NCI-H345 (cell line): ENCODE measurements at places on chromosomes 12 and 14.
A peak's percentile ranks its signal among the peaks of the same experiment; 100 is the strongest.

DNA sequence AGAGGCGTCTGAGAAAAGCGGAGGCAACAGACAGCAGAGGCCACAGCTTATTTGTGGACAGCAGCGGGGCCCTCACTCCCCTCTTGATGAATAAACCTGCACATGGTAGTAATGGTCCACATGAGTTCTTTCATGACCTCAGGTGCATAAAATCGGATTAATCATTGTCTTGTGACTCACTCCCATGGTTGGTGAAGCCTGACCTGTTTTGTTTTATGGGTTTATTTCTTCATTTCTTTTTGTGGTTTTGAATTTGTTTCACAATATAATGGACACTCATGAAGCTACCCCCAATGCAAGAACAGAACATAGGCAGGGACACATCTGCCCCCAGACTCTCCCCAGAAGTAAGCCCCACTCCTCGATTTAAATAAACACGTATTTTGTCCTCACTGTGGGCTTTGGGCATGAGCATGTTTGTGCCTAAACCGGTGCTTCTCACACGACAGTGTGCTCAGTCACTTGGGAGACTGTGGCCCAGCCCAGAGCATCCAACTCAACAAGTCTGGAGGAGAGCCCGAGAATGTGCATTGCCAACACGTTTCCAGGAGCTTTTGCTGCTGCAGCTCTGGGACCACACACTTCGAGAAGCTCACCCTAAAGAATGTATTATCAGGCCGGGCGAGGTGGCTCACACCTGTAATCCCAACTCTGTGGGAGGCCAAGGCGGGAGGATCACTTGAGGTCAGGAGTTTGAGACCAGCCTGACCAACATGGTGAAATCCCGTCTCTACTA is 116.1 kb downstream of the SCARB1 start:
- no peak for DNase-seq

GRCh38 chr12:95548056-95548538 is 3.2 kb downstream of the USP44 start:
- DNase-seq = peak; percentile 36

- no peak for DNase-seq
These were observed 5.5 kb upstream of the GAS2L3 start for GRCh38 chr12:100567945-100568344.

- no peak for DNase-seq
These were observed 5.1 kb upstream of the VCPKMT start for GRCh38 chr14:50121486-50121885.

DNA sequence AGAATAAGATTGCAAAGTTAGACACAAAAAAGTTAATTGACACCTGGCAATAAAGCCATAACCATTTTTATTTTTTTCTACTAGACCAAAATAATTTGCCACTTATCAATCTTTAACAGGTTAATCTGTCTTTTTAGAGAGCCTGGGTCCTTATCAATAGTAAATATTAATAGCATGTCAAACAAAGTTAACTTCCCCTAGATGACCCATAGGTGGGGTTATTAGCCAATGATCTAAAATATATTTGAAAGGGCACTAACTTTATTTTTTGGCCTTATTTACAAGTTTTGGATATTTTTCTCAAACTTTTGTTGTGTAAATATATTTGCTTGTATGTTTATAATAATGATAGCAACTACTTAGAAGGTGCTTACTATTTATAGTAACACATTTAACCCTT is 3.9 kb downstream of the ANKRD33 start:
- no peak for DNase-seq

DNA sequence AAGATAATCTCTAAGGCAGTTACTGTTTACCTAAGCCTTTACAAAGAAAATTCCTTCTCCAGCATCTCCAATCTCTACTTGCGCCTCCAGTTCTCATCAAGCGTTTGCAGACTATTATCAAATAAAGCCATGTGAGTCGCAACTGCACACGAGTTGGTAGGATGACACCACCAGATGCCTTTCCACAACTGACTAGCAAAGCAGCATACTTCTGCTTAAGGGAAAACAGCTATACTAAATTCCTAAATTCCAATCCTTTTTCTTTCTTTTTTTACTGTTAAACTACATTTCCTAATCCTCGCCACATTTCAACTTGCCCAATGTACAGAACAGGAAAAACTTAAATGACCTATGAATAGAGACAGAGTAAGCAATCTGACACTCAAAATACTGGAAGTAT is 166.7 kb downstream of the ITPR2 start:
- DNase-seq = no peak

DNA sequence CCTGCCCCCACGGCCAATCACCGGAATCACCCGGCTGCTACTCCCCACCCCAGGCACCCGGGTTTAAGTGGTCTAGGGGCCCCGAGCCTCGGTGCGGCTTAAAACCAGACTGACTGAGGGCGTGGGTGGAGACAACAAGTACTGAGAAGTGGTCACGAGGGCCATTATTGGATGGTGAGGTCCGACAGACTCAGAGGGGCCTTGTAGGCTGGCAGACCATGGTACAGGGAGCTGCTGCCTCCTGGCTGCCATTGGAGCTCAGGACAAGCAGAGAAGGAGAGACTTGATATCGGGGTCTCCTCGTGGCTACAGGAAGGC is 54.1 kb downstream of the FBRSL1 start:
- DNase-seq = no peak

DNA sequence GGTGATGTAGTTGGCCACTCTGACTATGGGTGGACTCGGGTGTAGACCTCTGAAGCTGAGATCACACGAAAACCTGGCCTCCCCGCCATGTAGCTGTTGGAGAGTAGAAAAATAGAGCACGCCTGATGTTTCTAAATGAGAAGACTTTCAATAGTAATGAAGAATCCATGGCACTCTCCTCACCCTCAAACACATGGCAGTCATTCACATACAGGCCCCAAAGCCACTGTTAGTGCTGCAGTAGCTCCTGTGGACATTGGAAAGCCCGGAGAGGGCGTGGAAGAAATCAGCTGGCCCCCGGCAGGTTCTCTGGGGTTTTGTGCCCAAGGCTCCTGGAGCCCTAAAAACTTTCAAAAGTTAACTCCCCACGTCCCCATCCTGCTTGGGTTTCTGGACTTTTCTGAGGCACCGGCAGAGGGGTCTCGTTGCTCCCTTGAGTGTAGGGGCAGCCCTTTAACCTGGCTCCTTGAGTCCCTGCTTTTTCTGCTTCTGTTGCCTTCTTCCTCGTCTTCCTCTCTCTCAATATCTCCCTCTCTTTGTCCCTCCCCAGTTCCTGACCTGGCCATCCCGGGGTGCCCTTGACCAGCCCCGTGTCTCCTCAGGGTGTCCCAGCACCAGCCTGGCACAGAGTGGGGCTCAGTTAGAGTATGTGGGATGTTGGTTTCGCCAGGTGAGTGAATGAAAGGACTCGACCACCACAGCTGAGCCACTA is 8.3 kb downstream of the MEG3 start:
- DNase-seq = no peak

- DNase-seq = peak; percentile 73
These were observed 104.9 kb downstream of the ZC3H14 start for GRCh38 chr14:88667555-88668273.

- DNase-seq = no peak
These were observed 802.7 kb downstream of the SLC16A7 start for GRCh38 chr12:60398547-60398946.

DNA sequence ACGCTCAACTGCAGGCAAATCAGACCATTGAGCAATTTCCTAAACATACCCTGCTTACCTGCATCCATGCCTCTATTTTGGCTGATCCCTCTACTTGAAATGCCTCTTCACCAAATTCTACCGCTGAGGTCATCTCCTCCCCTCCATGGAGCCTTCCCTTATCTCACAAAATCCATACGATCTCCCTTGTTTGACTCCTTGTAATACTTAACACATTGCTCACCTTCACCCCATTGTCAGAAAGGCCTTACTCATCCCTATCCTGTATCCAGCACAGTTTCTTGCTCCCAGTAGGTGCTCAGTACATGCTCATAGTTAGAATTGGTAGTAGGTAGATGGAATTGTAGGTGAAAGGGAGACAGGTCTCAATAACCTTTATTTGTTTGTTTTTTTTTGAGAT is 5.4 kb downstream of the DDN start:
- DNase-seq = no peak

DNA sequence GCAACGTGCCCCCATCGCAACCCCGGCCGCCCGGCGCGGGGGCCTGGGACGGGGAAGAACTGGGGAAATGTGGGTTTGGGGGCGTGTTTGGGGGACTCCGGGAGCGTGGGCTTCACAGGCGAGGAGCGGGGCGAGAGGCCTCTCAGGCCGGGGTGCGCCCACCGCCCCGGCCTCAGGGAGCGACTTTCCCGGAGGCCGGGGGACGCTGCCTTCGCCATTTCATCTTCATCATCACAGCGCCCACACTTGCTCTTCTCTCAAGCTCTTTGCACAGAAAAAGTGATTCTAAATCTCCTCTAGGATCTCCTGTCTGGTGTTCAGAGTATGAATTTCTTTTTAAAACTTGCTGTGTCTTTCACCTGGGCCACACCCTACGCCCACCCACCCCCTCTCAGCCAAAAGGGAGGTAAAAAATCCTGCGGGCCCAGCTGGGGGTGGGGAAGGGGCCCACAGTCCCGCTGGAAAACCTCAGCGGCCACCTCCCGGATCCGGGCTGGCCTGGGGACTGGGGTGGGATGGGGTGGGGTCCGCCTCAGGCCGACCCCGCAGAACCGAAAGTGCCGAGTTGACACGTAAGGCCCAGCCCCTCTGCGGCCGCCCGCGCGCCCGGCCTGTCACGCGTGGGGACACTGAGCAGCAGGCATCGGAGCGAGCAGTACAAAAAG is 7.4 kb downstream of the CDKN1B start:
- peak; percentile 45 for DNase-seq

DNA sequence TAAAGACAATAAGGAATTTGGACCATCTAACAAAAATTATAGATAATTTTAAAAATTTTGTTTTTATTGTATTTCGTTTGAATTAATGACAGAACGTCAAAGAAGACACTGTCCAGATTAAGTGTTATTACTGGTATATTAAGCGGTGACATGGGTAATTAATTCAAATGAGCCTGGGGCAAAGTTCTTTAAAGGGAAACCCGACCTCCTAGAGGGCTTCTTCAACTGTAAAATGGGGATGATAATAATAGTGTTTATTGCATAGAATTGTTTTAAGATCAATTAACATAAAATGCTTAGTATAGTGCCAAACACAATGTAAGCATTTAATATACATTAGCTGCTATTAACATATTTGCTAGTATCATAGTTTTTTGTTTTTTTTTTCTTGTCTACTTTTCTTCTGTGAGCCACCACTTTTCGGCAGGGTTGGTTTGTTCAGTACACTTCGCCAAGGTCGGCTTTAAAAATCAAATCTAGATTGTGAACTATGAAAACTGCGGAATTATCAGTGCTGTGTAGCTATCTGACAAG is 514 bp upstream of the LARP4 start:
- no peak for DNase-seq

- DNase-seq = no peak
These were observed 252.9 kb downstream of the PRKD1 start for GRCh38 chr14:29674566-29675285.

DNA sequence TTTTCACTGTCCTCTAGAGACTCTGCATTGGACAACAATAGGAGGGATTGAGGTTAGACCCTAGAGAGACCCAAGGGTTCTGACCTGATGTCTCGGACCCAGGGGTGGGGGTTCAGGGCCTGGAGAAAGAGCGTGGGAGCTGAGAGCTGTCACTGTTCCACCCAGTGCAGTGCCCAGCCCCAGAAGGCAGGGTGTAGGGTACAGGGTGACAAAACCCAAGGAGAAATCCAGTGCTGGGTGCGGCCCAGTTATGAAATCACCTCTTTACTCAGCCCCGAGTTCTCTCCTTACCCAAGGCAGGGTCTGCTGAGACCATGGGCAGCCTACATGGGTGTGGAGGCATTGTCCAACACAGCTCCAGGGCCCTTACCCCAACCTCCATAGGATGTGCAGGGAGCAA is 2.6 kb downstream of the AQP2 start:
- no peak for DNase-seq

DNA sequence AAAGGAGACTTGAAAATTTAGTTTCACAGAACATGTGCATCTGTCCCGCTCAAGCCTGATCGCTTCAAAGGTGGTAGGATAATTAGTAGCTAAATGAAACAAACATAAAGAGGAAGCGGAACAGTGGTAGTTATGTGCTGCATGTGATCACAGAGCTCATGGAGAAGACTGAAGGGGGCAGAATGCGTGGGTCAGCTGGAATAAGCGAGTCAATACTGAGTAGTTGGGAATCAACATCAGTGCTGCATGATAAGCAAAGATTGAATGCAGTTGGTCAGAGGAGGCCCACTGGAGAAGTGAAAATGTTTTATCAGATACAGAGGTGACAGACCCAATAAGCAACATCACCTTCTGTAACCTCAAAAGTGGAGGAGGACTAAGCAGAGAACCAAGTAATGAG is 95.1 kb upstream of the RFX4 start:
- DNase-seq = no peak

GRCh38 chr12:27859648-27860047 is 79.6 kb upstream of the MANSC4 start:
- DNase-seq = no peak

- DNase-seq = no peak
These were observed 104.3 kb downstream of the SLC16A7 start for GRCh38 chr12:59700153-59700450.

DNA sequence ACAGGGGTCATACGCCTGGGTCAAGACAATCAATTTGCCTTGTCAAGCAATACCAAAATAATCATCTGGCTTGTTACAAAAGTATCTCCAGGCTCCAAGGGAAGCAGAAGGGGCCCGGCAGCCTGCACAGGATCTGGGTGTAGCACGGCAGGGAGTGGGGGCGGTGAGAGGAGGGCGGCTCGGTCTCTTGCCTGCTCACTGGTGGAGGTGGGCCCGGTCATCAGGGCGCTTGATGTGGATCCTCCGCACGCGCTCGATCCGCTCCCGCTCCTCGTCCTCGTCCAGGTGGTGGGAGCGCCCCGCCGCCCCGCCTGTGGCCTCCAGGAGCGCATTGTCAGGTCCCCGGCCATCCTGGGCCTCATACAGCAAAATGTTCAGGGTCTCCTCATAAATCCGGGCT is 25.7 kb downstream of the KCTD10 start:
- no peak for DNase-seq

DNA sequence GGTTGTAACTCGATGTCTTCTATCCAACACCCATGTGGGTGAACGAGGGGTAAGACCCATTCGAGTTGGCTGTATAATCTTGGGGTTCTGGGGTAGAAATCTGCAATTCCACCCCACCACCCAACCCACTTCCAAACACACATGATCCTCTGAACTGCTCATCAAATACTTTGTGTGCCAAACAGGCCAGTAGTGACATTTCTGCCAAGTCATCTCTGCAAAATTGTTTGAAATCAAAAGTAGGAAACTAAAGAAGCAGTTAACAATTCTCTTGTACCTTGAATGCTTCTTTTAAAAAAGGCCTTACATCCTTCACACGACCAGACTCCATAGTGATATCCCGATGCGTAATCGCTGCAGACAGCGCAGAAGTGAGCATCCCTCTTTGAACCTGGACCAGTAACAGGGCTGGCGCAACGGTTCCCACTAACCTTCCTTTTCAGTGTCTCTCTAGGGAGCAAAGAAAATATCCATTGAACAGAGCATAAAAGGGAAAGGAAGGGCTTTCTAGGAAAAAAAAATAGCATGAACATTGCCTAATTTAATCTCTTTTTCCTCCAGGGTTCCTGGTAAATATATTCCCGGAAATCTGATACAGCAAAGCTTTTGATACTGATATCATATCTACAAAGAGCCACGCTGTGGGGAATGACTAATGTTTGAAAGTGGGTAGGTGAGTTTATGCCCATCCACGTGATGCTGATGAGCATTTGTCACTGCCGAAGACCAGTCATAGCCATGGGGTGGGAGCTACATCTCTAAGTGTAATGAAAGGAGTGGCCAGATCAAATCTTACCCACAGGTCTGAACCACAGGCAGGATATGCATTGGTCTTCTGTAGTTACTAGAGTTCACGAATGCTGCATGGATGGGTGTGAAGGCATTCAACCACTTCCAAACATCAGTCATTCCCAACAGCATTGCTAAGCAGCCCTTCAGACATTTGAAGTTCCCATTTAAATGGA is 14.2 kb downstream of the ESR2 start:
- no peak for DNase-seq
